Epithelial cell of proximal tubule (primary cell): ENCODE measurements at places on chromosomes 5 and 9. TPM values are rescaled to one million over a fixed set of nuclear protein-coding genes. Genes with fewer than 3 reads are reported as not detected.
A peak's percentile ranks its signal among the peaks of the same experiment; 100 is the strongest.

Gene GRM6
- not detected in 2 replicates for total RNA-seq

Gene GDNF
- total RNA-seq: 0.23 TPM in 1 of 2 replicates, not detected in the other

Gene MELK
- 64.5 and 87.8 TPM in 2 replicates for total RNA-seq

Gene SLC36A3
- not detected in 2 replicates for total RNA-seq

Gene HAVCR1
- total RNA-seq: 11.4 and 25.8 TPM in 2 replicates

Gene FCN2
- not detected in 2 replicates for total RNA-seq

DNA sequence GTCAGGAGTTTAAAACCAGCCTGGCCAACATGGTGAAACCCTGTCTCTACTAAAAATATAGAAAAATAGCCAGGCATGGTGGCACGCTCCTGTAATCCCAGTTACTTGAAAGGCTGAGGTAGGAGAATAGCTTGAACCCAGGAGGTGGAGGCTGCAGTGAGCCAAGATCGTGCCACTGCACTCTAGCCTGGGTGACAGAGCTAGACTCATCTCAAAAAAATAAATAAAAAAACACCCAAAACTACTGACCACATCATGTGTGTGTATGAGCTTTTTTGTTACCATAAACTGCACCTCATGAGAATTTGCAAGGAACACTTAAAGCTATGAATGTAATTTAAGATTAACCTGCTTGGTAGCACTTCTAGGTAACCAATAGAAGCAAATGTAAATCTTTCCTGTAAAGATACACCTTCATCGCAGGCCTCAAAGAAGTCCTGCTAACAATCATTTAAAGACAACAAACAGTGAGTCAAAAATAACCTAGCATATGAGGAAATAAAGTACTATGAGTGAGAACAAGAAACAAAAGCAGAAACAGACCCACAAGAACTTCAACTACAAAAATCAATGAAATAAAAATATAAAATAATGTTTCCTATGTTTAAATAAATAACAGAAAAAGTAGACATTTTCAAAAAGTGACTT is 13.0 kb downstream of the SLC38A9 start:
- DNase-seq: no peak

DNA sequence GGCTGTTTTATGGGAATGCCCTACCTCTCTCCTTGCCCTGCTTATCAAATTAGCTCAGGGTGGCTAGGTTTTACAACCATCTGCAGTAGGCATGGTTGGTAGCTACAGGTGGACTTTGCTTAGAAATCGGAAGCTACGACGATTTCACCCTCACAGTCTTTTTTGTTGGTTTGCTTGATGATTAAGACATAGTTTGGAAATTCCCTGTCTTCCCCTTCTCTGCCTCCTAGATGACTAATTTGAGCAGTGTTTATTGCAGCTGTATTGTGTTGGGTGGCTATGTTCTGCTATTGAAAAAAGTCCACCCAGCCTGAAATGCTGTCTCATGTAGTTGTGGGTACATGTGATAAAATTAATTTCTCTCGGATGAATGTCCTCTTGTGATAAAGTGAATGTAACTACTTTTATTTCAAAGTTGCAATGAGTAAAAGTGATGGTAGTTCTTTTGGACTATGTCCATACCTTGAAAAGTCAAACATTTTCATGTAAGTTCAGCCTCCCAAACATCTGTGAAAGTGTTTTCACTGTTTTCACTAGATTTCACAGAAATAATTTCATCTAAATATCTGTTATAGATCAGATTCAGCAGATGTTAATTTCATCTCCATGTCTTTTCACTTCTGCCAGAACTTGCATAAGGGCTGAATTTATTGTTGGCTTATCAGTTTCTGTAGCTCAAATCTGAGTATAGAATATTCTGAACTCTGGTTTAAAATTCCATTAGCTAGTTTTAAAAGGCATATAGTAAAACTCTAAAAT is 37.3 kb upstream of the FYB1 start:
- DNase-seq: peak; percentile 87

- DNase-seq: no peak
Measured at GRCh38 chr5:31378838-31379237, 153.1 kb downstream of the DROSHA start.

GRCh38 chr9:35923927-35924763 is 14.9 kb downstream of the SPAAR start:
- DNase-seq: peak; percentile 95

GRCh38 chr9:123311250-123311752 is 42.9 kb upstream of the STRBP start:
- no peak for DNase-seq

GRCh38 chr5:135053278-135053677 is 19.2 kb upstream of the PITX1 start:
- DNase-seq: no peak

DNA sequence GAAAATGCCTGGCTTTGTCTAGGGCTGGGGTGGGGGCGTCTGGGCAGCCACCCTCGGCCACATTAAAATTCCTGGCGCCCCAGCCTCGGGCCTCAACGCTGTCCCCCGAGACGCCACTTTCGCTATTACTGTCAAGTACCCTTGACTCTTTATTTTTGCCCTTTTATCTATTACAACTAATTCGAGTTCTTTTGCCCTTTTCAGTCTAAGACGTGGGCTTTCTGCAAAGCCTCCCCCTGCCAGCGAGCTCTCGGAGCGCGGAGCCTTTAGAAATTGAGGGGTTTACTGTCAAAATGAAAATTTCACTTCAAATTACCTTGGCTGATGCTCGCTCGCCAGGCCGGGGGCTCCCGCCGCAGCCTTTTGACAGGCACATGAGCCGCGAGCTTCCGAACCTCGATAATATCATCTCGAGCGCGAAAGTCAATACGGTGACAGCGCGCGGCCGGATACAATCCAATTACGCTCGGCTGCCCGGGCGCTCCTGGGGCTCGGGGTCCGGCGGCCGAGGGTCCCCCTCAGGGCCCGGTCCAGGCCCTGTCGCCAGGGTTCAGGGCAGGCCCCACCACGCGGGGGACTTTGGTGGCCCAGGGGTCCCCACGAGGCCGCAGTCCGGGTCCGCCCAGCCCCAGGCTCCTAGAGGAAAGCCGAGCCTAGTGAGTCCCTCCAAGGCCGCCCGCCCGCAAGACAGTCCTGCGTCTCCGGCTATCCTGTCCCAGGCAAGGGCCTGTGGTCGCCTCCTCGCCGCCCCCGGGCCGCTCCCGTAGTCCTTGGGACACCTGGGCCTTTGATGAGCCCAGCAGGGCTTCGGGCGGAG is 6.7 kb downstream of the IRX4 start:
- DNase-seq: no peak

DNA sequence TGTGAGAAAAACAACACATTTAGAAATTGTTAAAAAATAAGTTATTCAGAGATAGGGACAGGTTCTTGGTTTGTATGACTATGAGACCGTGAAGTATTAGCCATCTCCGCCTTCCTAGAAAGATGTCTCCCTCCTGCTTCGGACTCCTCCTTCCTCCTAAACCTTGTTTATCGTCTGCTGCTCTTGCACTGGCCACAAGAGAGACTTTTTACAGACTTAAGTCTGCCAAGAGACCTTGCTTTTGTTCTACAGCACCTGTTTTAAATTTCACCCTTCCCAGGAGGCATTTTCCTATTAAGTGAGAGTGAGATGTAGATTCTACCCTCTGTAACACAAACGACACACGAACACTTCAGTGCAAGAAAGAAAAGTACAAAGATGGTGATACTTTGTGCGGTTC is 274.6 kb downstream of the ARHGEF28 start:
- DNase-seq: no peak

GRCh38 chr9:105171589-105171988 is 72.9 kb upstream of the SLC44A1 start:
- no peak for DNase-seq

DNA sequence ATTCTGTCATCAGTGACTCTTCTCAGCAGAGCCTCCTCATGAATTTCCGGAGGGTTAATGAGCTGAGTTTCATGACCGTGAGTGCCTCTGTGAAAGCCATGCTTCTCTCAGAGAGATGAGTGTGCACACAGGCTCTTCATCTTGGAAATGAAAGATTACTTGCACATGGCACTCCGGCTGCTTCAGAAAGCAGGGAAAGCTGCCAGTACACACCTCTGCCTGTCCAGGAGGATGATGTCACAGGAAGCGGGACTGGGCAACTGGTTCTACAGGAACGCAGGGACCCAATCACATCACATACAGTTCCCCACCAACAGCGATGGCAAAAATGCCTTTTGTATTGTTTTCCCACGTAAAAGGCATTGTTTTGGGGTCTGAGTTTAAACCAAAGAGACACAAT is 286.0 kb upstream of the DAP start:
- DNase-seq: no peak

GRCh38 chr9:74533253-74533652 is 36.1 kb downstream of the RORB start:
- no peak for DNase-seq

DNA sequence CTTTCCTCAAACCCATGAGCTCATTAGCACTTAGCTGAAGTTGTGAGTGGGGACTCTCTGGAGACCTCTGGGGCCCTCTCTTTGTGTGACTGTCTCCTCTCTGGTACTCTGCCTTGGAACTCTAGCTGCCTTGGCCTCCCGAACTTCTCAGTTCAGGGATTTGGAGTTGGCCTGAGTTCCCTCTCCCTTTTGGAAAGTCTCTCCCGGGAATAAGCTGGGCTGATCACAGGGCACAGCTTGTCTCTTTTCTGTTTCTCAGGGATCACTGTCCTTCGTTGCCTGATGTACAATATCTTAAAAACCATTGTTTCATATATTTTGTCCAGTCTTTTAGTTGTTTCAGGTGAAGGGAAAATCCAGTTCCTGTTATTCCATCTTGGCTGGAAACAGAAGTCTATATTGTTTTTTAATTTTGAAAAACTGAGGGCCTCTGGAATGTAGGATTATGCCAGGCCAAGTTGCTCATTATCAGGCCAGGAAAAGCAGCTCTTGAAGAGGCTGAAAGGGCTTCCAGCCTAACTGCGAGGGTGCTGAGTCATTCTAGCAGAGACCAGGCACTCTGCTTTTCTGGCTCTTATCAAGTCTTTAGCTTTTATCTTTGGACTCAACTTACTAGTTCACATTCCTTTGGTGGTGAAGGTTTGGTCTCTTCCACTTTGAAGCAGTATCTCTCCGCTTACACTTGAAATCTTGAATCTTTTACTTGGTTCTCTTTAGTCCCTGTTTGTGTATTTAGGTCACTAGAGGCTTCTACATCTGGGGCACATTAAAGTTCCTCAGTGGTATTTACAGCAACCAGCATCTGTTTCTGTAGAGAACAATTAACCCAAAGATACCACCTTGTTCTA is 8.4 kb upstream of the RGS3 start:
- no peak for DNase-seq

- no peak for DNase-seq
Measured at GRCh38 chr5:168334280-168334679, 42.8 kb downstream of the WWC1 start.

DNA sequence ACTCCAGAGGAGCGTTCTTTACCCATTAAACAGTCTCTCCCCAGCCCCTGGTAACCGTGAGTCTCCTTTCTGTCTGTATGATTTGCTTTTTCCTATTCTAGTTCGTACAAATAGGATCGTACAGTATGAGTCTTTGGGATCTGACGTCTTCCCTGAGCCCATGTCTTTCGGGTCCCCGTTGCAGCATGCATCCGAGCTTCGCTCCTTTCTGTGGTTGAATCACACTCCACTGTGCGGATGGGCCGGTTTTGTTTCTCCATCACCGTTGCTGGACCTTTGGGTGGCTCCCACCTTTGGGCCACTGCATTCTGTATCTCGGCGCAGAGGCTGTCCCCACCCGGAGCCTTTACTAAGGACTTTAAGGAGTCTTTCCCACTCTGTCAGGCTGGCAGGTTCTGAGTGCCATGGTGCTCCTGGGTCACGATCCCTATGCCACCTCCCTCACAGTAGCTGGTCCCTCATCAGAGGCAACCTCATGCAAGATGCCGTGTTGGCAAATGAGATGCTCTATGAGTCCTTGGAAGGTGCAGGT is 145.7 kb upstream of the COL5A1 start:
- no peak for DNase-seq

DNA sequence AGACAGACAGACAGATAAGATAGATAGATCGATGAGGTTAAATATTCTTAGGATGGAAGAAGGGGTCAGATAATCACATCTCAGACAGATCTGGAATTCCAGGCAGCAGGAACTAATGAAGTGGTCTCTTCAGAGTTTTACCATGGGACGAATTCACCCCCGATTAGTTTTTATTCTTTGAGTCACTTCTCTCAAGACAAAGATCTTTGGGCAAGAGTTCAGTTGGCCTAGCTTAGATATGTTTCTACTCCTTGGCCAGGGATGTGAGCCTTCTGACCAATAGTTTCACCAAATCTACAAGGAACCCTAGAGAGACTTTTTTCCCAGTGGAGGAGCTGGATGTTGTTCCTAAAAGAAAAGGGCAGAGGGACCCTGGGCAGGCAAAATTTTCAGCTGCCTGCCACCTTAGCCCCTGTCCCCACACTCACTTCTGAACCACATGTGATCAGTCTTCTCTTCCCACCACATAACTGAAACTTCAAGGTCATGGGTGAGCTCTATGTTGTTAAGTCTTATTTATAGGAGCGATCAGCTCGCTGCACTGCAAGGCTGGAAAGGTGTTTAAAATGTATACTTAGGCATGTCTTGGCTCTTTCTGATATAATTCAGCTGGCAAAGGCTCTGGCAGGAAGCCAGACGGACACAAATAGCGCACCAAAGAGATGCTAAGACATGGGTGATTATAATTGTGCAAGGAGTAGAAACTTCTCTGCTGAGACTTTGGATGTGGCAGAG is 132.9 kb downstream of the PALM2AKAP2 start:
- no peak for DNase-seq

GRCh38 chr9:103082494-103082893 is 87.4 kb downstream of the CYLC2 start:
- no peak for DNase-seq

GRCh38 chr5:143554187-143554717 is 150.8 kb upstream of the NR3C1 start:
- no peak for DNase-seq

- DNase-seq: no peak
Measured at GRCh38 chr5:101292199-101292598, 389.1 kb upstream of the ST8SIA4 start.

GRCh38 chr5:112119508-112119907 is 299.6 kb downstream of the EPB41L4A start:
- no peak for DNase-seq

GRCh38 chr5:137233726-137234125 is 265.4 kb downstream of the SPOCK1 start:
- no peak for DNase-seq

GRCh38 chr5:8701251-8701650 is 832.3 kb downstream of the MTRR start:
- DNase-seq: no peak

DNA sequence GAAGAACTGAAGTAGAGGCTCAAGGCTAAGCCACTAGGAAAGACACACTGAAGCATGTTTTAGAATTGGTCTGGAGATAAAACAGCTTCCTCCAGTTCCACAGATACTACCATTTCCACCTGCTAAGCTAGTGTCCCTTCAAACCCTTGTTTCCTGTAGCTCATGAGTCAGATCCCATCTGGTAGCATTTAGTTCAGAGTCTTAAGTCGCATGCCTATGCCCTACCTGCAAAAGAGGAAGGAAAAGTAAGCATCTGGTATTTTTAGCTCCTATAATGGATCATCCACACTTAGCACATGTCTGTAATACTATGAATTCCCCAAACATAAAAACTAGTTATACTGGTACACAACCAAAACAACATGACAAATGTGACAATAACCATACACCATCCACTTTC is 92.1 kb downstream of the CDKN2A start:
- DNase-seq: no peak

- DNase-seq: no peak
Measured at GRCh38 chr5:32276173-32276853, 36.4 kb downstream of the MTMR12 start.
